Stimulated activated CD8-positive, alpha-beta memory T cell treated with anti-CD3 and anti-CD28 coated beads, Interleukin-2, amount 100 ng/mL, for 1 hour (primary cell): ENCODE measurements at places on chromosomes 1 and 21.

- DNase-seq: no peak
Measured at GRCh38 chr1:38005195-38006007, at the start of gene FHL3. FHL3 (minus strand) TSS chr1:38005514; CDS start chr1:37999412, 6,102 bp downstream.

DNA sequence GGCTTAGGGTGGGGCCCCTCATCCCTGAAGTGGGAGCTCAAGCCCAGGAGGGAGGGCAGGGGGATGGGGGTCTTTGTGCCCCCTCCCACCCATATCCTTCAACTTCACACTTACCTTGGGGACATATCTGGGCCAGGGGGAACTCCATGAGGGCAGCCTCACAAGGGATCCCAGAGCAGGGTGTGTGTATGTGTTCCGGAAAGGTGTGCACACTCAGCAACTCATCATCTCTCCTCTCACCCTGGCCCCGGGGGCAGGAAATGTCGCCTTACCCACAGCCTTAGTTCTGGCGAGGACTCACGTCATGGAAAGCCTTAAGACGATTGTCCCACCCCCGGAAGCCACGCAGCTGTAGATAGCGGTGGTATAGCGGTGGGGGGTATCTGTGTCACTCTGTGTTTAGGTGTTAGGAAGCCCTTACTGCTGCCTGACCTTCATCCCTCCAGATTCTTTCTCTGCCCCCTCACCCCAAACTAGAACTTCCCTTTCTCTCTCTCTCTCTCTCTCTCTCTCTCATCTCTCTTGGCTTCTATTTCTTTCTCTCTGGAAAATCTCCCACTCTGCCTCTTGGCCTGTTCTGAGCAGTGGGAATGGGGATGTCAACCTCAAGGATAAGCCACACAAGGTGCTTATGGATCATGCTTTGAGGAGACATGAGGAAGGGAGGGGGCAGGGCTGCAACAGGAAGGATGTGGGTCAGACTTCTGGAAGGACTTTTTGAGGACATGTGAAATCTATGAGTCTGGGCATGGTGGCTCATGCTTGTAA, at the start of gene SH2D2A:
Gene SH2D2A, minus strand, starts transcription at position 288 of the 768 bp plus-strand sequence. Its CDS starts 140 bp downstream, at position 148.
- peak; percentile 89 for DNase-seq

- no peak for DNase-seq
Measured at GRCh38 chr1:42008264-42008663, 89.5 kb upstream of the HIVEP3 start.

- DNase-seq: no peak
Measured at GRCh38 chr1:206049293-206049692, 3.7 kb upstream of the RHEX start.

DNA sequence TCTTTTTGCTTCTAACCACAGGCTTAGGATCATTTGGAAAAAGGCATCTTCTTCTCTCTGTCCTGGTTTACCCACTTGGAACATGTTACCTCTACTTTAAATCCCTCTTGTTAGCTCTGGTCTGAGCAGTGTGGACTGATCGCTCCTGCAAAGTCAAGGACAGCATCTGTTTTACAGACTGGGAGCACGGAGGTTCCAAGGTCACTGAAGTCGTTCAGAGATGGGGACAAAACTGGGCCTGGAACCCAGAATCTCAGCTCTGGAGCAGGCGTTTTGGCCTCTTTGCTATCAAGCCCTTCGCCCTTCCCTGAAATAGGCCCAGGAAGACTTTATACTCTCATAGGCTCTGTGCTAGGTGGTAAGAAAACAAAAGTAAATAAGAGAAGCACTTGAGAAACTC, 11.3 kb upstream of the MUTYH start:
- no peak for DNase-seq
